Cerebellar nuclear complex (tissue), 1 donor: ENCODE measurements at places on chromosomes 5 and 9.

- DNase-seq, result no peak
Observed at GRCh38 chr5:156585999-156586398, 259.0 kb downstream of the SGCD start.

GRCh38 chr5:109630093-109630492 is 59.6 kb upstream of the MAN2A1 start:
- no peak for DNase-seq

GRCh38 chr5:178378527-178379484 is 146.2 kb upstream of the PHYKPL start:
- no peak for DNase-seq

DNA sequence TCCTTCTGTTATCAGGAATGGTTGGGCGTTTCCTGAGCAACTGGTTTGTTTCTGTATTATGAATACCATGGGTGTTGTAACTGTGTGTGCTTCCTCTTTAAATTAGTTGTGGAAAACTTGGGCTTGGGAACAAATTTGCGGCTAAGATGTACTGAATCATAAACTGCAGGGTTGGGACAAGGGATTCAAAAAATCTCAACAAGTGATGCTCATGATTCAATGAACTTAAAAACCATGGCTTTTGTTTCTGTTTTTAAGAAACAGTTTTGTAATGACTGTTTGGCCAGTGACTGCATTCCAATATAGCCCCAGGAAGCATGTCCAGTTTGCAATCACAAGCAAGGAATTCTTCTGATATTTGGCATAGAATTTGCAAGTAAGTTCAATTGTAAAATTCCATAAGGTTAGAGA is 657.5 kb upstream of the WWC1 start:
- no peak for DNase-seq

DNA sequence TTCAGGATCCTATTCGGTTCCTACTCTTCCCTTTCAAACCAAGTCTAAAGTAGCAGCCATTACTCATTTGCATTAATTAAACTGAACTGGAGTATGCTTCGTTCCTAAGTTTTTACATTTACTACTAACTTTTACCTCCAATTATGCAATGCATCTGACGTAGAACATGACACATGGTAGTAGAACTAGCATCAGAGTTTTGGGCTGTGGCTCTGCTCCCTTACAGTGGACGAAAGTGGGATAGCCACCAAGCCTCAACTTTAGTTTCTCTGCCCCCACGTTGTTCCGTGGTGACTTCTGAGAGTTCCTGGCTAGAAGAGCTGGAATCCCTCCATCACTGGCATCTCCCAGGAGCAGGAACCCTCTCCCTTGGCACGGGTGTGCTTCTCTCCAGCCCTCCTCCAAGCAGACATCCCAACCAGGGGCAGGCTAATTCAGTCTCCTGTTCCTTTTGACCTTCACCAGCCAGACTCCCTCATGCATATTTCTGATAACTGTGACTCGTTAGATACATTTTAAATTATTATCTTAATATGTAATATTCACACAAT is 2.9 kb downstream of the IFNE start:
- DNase-seq, result no peak

DNA sequence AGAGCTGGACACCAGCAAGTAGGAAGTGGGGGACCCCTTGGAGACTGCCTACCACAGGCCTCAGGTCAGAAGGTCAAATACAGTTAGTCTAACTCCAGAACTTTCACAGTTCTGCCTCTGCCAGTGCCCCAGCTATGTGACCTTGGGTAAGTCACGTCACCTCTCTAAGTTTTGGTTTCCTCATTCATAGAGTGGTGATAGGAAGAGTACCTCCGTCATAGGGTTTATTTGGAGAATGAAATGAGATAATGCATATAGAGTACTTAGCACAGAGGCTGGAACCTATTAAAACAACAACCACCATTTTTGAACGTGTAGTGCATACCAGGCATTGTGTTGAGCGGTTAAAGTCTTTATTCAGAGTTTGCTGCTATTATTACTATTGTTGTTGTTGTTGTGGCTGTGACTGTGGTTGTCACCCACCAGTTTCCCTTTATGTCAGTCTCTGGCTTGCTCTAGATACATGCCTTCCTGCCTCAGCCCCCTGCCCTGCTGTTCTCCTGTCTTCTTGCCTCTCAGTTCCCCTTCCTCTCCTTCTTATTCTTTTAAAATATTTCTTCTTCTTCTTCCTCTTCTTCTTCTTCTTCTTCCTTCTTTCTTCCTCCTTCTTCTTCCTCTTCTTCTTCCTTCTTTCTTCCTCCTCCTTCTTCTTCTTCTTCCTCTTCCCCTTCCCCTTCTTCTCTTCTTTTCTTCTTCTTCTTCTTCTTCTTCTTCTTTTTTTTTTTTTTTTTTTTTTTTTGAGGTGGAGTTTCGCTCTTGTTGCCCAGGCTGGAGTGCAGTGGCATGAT is 67.8 kb downstream of the RALGPS1 start:
- DNase-seq, result no peak

GRCh38 chr9:111740739-111741138 is 54.0 kb downstream of the SHOC1 start:
- DNase-seq, result no peak

GRCh38 chr9:106479679-106480078 is 383.3 kb upstream of the ZNF462 start:
- no peak for DNase-seq

DNA sequence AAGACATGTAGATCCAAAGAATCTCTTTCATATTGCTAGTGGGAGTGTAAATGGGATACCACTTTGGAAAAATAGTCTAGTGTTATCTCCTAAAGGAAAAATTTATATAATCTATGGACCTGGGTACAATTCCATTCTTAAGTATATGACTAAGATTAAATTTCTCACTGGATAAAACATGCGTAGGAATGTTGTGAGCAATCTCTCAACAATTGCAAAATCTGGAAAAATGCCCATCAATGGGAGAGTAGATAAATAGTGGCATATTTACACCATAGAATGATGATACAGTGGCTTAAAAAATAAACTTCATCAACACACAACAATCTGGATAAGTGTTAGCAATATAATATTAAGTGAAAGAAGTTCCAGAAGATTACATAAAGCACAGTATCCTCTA is 469.5 kb downstream of the MAN2A1 start:
- no peak for DNase-seq

DNA sequence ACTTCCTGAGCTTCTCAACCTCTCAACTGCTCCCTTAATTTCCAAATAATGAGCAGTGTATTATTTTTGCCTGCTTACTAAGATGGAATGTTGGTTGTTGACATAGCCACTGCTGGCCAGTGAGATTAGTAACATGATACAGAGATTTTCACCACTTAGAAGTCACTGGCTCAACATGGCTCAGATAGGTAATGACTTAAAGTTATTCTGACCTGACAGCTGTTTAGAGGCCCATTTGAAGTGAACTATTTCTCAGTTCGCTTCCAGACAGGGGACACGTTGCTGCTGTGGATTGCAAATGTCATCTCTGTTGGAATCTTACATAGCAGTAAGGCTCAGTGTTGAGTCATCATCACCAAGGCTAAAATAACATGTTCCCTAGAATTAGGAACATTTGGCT is 490.2 kb downstream of the TLE4 start:
- no peak for DNase-seq

DNA sequence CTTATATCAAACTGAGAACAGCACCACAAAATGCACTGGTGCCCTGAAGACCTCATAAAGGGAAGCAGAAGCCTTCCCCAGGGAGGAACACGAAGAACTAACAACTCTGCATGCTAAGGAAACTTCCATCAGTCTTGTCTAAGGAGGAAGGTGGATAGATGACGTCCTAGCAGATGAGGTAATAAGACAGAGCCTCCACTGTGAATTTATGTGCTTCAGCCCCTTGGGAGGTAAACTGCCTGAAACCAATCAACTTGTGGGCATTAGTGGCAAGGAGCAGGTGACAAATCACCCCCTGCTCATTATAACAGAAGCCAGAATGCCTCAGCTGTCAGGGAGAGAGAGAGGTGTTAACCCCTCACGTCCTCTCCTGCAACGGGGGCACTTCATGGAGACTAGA is 48.9 kb upstream of the SPIN1 start:
- no peak for DNase-seq

GRCh38 chr5:149240354-149240998 is 31.2 kb upstream of the AFAP1L1 start:
- no peak for DNase-seq

DNA sequence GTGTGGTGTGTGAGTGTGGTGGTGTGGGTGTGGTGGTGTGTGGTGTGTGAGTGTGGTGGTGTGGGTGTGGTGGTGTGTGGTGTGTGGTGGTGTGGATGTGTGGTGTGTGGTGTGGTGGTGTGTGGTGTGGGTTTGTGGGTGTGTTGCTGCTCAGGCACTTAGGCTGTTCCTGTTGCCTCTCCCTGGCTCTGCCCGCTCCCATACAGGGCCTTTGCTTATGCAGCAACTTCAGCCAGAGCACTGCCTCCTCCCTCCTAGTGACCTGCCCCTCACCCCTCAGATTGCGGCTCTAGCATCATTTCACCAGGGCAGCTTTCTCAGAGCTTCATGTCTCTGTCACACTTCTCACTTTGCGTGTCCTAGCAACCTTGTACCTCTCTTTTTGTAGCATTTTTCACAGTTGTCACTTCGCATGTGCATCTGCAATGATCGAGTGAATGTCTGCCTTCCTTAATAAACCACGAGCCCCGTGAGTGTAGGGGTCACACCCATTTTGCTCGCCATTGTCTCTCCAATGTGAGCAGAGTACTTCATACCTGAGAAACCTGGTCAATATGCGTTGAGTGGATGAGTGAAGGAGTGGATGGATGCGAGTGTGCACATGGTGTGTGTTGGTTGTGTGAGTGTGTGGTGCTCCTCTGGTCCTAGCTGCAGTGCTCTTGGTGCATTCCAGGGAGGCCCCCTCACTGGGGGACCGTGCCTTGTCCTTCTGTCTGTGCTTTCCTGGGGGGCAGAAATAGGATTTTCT is 167.9 kb upstream of the PANK3 start:
- no peak for DNase-seq

DNA sequence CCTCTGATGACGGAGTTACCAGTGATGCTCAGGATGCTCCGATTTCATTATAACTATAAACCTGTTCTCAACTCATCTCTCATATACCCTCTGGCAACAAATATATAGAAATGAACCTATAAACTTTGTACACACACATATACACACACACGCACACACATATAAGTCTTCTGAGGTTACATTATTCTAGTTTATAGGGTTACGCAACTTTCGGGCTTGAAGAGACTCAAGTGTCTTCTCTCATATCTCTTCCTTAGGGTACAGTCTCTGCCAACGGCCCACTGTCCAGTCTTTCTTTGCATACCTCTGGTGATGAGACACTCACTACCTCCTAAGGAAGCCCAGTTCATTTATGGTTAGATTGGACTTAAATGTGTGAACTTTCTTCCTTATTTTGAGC is 69.4 kb upstream of the TBC1D2 start:
- no peak for DNase-seq

DNA sequence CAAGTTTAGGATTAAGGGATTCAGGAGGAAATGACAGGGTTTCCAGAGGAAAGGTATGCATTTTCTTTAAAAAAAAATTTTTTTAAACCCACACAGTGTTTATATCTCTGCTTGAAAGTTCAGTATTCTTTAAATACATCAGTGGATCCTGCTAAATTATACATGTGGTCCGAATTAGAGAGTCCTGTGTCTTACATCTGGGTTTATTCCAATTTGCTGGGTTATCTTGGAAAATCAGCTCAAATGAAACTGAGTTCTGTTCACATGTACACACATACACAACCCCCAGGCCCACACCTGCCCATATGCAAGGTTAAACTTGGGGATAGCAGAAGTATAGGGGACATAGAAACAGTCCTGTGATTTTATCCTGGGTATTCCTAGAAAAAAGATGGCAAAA is 493.7 kb downstream of the ZNF608 start:
- DNase-seq, result no peak

- DNase-seq, result no peak
Observed at GRCh38 chr5:34918025-34918424, 2.5 kb downstream of the BRIX1 start.

DNA sequence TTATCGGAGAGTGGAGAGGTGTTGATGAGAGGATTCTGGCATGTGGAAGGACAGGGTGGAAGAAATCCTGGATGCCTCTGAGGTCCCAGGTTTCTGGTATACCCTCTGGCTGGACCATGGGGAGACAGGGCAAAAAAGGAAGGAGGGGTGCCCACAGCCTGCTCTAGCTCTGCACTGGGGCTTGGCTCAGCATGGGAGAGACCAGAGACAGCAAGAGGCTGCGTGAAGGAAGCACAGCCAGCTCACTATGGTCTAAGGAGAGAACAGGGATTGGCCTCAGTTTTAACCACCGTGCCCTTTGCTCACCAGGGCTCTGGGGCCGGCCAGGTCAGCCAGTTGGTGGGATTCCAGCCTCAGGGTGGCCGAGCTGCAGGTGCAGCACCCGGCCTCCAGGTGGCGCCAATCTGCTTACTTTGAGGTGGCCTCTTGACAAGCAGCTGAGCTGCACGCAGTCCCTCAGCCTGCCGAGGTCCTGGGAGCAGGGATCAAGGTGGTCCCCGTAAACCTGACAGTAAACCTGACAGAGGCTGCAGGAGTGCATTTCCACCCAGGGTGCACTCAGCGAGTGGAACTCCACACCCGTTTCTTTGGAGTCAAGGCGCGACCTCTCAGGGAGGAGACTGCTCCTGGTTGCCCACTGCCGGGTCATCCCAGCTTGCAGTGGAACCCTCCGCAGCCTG is 25.0 kb upstream of the SPTLC1 start:
- no peak for DNase-seq

DNA sequence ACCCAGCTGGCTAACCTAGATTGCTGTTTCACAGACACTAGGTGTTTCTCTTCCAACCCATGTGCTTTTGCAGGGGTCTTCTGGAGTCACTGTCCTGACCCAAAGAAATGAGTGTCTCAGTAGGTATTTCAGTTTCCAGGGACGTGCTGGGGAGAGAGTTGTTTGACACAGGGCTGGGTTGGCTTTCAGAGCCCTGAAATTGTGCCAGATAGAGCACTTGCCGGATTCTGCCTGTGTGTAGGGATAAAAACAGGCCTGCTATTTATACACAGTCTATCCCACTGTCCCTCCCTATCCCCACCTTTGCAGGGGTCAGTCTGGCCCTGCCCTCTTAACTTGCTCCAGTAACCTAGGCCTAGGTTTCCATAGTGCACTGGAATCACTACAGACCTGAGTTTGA is 957 bp upstream of the HBEGF start:
- no peak for DNase-seq

- no peak for DNase-seq
Observed at GRCh38 chr9:134295101-134295745, 31.0 kb upstream of the RXRA start.

GRCh38 chr9:5621327-5621726 is 7.6 kb upstream of the RIC1 start:
- DNase-seq, result no peak

GRCh38 chr5:148799737-148800527 is 26.5 kb upstream of the ADRB2 start:
- no peak for DNase-seq

GRCh38 chr5:179759581-179760551 is 27.2 kb downstream of the MAML1 start:
- DNase-seq, result no peak

DNA sequence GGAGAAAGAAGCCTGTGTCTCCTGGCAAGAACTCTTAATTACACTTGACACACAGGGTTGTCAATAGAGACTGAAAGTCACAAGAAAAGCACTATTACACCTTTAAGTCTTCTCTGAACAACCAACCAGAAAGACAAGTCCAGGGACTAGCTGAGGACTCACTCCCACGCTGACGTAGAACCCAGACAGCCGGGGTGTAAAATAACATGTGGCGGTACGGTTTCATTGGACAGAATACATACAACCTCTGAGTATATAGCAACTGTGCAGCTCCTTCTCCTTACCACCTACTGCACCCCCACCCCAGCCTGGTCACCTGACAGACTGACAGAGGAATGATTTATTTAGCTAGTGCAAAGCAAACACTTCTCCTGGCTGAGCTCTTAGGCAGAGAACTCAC is 103.4 kb upstream of the RASEF start:
- DNase-seq, result no peak

GRCh38 chr5:173246511-173246910 is 11.5 kb upstream of the NKX2-5 start:
- DNase-seq, result no peak
